ENCODE measurements at places on chromosomes 12 and 14. TPM values are rescaled to one million over a fixed set of nuclear protein-coding genes. Genes with fewer than 3 reads are reported as not detected.

DNA sequence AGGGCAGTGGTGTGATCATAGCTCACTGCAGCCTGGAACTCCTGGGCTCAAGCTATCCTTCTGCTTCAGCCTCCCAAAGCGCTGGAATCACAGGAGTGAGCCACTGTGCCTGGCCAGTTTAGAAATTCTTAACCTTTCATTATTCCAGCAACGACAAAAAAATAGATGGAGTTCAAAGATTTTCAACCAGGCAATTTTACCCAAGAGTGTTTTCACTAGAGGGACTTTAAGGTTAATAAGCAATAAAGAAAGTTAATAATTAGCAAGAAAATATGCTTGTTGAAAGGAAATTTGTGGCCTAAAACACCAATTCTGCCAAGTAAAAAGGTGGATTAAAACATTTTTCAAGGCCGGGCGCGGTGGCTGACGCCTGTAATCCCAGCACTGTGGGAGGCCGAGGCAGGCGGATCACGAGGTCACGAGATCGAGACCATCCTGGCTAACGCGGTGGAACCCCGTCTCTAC, 14.8 kb downstream of the CDKL1 start:
- no peak overlapping the region for H3K27ac ChIP-seq
- no peak for DNase-seq
- H3K4me3 ChIP-seq = no peak overlapping the region
- no peaks in the 10 kb centered on the region for H3K27me3 ChIP-seq
- peaks cover 3% of the 10 kb centered on the region for H3K4me1 ChIP-seq

DNA sequence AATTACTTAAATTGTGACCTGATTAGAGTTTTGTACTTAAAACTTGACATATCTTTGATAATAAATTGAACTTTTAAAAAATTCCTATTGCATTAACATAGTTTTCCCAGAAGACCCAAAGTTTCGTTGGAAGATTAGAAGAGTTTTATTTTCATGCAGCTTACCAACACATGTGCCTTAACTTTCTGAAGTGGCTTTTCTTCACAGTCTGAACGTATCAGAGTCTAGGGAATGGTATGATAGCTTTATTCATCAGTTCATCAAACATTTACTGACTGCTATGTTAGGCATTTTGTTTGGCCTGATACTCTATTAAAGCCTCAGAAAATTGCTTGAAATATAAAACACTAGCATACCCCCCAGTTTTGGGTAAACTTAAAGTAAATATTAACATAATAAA, 65.2 kb downstream of the MARK3 start:
- no peak overlapping the region for H3K4me3 ChIP-seq
- no peak overlapping the region for H3K27ac ChIP-seq
- peaks cover 35% of the 10 kb centered on the region for H3K4me1 ChIP-seq
- no peaks in the 10 kb centered on the region for H3K27me3 ChIP-seq

- H3K27ac ChIP-seq = peak overlapping the region; percentile 33
- H3K27me3 ChIP-seq = no peaks in the 10 kb centered on the region
- no peaks in the 10 kb centered on the region for H3K36me3 ChIP-seq
- peaks cover 74% of the 10 kb centered on the region for H3K4me1 ChIP-seq
Measured at GRCh38 chr12:793037-793436, 40.7 kb downstream of the WNK1 start.

- no peak overlapping the region for H3K27ac ChIP-seq
- H3K4me3 ChIP-seq = no peak overlapping the region
- no peak for DNase-seq
- peaks cover 13% of the 10 kb centered on the region for H3K36me3 ChIP-seq
- H3K4me1 ChIP-seq = peaks cover 5% of the 10 kb centered on the region
Measured at GRCh38 chr12:114676142-114676741, 7.7 kb downstream of the TBX3 start.

DNA sequence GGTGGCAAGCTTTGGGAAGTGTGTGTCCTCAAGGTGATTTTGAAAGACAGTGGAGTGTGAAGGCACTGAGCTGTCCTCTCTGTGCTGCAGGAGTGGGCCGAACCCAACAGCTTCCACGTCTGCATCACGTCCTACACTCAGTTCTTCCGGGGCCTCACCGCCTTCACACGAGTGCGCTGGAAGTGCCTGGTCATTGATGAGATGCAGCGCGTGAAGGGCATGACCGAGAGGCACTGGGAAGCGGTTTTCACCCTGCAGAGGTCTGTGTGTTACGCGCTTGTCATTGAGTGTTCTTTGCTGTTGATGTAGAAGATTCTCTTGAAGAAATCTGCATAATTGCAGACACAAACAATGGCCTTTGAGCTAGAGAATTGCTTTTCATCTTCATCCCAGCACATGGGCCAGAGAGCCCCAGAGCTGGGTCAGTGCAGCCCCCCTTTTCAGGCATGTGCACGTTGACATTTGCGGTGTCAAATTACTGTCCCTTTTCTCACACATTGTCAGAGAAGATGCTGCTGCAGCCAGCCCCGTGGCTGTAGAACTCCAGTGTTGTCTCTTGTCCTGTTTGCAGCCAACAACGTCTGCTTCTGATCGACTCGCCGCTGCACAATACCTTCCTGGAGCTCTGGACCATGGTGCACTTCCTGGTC, 63.3 kb downstream of the EP400 start:
- peaks cover 42% of the 10 kb centered on the region for H3K36me3 ChIP-seq
- H3K4me1 ChIP-seq = no peaks in the 10 kb centered on the region
- DNase-seq = no peak
- no peaks in the 10 kb centered on the region for H3K27me3 ChIP-seq
- H3K4me3 ChIP-seq = no peak overlapping the region

DNA sequence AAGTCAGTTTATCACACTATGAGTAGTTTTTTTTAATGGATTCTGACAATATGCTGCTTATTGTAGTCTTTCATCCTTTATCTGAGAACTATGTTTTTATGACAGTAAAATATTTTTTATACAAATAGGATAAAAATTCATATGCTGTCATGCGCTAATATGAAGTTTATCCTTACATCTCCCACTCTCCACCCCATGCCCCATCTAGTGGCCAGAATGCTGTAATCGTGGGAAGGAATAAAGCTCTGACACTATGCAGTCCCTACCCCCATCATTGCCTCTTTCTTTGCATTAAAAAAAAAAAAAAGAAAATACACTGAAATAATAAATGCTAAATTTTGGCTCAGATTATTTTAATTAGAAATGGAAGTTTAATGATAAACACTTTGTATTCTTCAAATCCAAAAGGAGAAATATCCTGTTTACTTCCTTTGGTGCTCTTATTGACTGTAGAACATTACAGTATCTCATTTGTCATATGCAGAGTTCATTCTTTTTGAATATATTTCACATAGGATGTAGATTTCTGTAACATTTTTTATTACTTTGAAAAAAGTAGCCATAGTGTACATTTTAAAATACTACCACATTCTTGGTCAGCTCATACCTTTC, 145.9 kb upstream of the SLCO1C1 start:
- no peak for DNase-seq
- H3K27ac ChIP-seq = peak overlapping the region; percentile 78
- H3K4me1 ChIP-seq = peaks cover 33% of the 10 kb centered on the region
- no peaks in the 10 kb centered on the region for H3K27me3 ChIP-seq
- no peak overlapping the region for H3K4me3 ChIP-seq

TTC7B gene
- 40.3 TPM for total RNA-seq

KRT75 gene
- total RNA-seq = not detected

DHRS2 gene
- not detected for total RNA-seq

Measured in chondrocyte (in vitro differentiated cells).